ENCODE measurements at places on chromosomes 6 and 20.

DNA sequence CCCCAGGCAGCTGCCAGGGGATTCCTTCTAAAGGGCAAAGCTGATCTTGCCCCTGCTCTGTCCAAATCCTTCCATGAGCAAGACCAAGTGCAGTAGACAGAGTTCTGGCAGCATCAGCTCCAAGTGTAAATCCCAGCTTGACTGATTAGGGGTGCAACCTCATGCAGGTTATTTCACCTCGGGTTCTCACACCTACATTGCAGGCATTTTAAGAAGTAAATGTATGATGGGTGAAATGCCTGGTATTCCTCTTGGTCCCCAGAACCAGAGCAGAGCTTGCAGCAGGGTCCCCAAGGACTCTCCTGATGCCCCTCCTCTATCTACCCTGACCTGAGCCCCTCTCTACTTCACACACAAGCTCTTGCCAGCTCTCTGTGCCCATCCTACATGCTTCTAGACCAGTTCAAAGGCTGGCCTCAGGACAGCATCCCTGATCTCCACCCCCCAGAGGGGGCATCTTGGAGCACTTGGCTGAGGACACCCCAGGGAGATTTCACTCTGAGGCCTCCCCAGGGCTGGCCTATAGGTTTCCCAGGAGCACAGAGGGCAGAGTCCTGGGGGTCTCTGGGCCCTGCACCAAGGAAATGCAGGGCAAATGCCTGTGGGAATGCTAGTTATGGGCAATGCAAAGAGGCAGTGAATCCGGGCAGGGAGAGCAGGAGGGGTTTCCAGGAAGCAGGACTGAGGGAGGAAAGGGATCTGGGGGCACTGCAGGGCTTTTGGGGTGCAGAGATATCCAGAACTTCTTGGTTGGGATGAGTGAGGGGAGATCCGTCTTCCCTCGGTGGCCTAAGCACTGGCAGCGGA lies 1.0 kb downstream of the LZTS3 start:
- no peak for DNase-seq

- DNase-seq: no peak
These were observed 125.3 kb downstream of the PDSS2 start for GRCh38 chr6:107334026-107334425.

DNA sequence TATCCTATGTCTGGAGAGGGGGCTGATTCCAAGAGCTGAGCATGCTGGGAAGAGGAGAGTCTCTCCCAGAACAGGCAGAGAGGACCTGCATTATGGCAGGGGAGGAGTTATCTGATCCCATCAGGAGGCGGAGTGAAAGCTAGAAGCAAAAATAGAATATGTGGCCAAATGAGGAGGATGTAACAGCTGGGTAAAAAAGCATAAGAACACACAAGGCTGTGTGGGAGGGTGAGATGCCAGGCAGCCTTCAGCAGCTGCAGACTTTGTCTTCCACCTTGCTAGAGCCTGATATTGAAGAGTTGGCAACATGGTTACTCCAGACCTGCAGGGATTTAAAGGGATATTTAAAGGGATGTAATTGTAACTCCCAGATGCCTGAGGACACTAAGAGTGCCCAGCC lies 167.1 kb downstream of the PTPRT start:
- no peak for DNase-seq

DNA sequence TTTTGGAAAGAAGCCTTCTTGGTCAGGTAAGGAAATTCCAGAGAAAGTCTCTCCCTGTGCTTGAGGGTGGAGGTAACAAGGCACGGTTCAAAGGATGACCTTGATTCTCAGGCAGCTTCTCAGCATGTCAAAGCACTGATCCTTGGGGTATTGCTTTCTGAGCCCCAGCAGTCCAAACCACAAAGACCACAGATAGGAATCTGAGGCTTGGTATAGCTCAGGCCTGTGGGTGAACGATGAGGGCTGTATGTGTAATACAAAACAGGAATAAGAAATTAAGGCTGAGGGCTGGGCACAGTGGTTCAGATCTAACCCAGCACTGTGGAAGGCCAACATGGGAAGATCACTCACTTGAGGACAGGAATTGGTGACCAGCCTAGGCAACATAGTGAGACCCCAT lies 70.2 kb upstream of the SLC22A1 start:
- DNase-seq: no peak

DNA sequence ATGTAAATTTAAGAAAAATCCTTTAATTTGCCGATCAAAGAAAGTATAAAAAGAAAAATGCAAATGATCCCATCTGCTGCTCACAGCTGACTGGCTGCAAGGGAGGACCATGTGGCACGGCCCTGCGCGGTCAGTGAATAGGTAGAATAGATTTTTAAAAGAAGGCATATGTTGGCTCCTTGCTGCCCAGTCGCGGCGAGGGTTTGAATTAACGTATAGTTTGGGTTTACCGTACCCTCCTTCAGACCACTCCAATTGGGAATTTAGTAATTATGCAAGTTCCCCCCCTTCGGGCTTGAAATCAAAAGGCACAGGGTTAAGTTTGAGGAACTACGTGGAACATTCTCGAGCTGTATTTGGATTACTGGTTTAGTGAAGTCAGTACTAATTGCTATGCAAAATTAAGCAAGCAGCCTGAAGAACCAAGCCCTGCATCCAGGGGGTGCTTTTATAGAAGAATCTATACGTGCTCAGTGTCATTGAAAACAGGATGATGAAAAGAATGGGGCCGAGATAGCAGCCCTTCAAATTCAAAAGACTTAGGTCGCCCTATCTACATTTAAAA lies 1.1 kb upstream of the BEND3 start:
- DNase-seq: peak; percentile 61

DNA sequence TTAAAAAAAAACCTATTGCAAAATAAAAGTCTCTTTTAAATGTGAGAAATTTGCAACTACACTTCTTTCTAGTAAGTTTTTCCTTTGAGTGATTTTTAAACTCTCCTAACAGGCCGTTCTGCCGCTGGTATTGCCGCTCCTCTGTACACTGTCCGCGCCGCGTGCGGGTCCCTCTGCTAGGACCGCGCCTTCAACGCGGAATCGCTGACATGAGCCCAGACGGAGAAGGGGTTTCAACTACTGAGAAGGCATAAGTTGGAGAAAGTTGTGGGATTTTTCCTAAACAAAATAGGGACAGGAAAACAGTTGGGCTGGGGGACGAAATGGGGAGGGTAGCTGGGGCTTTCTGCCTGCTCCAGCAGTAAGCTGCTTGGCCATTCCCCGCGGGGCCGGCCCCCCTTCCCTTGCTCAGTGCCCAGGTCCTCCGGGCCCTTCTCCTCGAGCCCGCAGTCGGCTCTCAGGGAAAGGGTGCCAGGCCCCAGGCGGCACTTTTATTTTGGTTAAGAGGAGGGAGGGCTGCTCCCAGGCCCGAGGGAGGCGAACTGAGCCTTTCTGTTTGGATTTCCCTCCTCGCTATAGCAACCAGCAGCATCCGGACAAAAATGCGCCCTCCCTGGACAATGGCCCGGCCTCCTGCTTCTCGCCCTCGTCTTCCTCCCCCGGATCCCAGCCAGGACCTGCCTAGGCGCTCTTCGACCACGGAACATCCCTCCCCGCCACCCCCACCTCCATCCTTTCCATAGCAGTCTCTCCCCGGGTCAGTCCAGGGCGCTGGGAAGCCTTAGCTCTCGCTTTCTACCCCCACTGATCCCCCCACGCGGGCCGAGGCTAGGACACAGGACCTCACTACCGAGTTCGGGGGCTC lies 6.8 kb upstream of the POU3F2 start:
- no peak for DNase-seq

DNA sequence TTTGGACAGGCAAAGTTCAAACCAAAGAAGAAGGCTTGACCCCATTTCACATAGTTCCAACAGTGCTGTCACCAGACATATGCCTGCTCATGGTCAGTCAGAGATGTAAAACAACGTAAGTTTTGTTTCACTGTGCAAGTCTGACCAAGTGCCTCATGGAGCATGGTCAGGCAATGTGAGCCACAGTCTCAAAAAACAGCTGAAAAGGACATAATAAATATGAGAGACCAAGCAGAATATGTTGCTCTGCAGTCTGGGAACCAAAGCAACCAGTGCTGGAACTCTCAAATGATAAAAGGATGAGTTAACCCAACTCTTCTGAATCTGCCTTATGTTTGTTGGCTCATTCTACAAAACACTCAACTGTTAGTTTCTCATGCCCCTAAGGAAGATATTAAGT lies 39.9 kb upstream of the DST start:
- DNase-seq: no peak
